ENCODE measurements at places on chromosomes 11 and 22.

DNA sequence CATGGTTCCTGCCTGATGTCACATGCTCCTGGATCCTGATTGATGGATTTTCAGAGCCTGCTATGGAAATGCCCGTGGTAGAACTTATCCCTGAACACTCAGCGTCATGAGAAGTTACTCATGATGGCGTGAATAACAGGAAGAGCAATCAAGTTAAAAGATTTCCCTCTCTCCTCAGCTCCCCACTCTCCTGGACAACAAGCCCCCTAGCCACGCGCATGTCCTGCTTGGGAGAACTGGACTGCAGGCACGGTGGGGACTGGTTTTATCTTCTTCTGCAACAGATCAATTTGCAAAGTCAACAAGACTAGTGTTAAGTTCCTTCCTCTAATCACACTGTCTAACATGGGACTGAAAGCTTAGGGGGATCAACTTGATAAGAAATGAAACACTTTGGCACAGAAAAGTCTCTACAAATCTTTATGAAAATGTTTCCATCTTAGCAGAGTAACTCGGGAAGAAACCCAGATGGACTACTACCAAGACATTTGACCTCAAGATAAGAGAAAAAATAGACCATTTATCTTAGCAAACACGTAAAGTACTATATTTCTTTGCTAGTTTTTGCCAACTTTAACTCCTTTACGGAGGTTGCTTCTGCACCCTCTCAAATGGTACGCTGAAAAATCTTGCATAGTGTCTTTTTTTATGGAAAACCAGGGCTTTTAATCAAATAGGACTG, 27.6 kb downstream of the POU2AF1 start:
- DNase-seq, result no peak

DNA sequence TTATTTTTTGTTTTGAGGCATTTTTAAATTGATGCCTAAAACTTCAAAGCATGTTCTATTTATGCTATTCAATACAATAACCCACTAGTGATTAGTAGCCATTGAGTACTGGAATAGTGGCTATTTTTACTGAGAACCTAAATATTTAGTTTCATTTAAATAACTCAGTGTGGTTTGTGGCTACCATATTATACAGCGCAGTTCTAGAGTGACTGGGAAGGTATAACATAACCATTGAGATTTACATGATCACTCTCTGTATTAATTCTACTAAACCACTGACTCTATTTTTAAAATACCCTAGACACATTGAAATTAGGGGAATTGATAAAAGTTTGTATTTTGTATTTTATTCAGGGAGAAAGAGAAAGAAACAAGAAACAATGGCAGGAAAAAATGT, 441.2 kb downstream of the CNTN5 start:
- DNase-seq, result no peak

- DNase-seq, result no peak
These were observed 16.2 kb downstream of the MISFA start for GRCh38 chr11:18615628-18616392.

GRCh38 chr11:15968461-15969130, 387.8 kb downstream of the SOX6 start:
- DNase-seq, result no peak

- DNase-seq, result no peak
These were observed 27.4 kb downstream of the DRD2 start for GRCh38 chr11:113447621-113448315.

DNA sequence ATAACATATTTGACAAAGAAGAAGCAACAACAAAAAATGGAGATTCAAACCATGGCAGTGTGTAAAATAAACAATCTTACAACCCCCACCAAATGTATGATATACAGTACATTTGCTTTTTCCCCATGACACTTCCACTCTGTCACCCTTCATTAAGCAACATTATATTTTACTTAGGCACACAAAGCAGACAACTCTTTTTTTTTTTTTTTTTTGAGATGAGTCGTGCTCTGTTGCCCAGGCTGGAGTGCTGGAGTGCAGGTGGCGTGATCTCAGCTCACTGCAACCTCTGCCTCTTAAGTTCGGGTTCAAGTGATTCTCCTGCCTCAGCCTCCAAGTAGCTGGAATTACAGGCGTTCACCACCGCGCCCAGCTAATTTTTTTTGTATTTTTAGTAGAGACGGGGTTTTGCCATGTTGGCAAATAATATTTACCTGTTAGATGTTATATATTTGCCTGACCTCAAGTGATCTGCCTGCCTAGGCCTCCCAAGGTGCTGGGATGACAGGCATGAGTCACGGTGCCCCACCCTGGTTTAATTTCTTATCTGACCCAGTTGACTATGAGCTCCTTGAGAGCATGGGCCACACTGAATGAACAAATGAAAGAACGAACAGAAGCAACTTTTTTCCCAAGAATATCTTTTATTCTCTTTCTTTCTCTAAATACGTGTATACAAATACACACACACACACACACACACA, 5.5 kb upstream of the PCF11 start:
- no peak for DNase-seq

DNA sequence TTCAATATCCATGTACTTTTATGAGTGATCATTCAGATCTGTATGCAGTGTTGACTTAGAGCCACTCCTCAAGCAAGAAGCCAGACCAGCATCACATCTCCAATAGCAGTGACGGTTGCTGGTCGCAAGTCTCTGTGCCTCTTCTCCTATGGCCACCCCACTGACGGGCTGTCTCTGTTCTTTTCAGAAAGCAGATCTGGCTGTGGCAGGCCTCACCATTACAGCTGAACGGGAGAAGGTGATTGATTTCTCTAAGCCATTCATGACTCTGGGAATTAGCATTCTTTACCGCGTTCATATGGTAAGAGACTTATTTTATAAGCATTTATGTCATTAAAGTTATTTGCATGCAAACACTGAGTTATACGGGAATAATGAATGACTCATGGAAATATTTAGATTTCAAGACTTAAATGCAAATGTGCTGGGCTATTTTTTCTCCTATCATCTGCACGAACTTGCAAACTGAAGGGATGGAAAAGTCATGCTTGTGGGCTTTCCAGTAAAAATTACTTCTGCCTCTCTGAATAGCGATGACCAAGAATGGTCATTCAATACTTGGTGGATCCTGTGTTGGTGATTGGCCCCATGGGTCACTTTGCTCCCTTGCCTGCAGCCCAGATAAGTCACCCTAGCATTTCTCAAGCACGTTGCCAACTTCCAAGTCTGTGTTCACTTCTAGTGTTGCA, 83.6 kb upstream of the TBCEL start:
- no peak for DNase-seq

GRCh38 chr11:68141246-68142027, 20.2 kb upstream of the CHKA start:
- no peak for DNase-seq

Measured in CD8-positive, alpha-beta T cell (primary cell).